ENCODE measurements at places on chromosomes 4 and X.

GRCh38 chrX:9362363-9362928 is 102.4 kb upstream of the TBL1X start:
- DNase-seq, result no peak

- DNase-seq, result no peak
Measured at GRCh38 chrX:86103061-86103460, 45.2 kb upstream of the DACH2 start.

DNA sequence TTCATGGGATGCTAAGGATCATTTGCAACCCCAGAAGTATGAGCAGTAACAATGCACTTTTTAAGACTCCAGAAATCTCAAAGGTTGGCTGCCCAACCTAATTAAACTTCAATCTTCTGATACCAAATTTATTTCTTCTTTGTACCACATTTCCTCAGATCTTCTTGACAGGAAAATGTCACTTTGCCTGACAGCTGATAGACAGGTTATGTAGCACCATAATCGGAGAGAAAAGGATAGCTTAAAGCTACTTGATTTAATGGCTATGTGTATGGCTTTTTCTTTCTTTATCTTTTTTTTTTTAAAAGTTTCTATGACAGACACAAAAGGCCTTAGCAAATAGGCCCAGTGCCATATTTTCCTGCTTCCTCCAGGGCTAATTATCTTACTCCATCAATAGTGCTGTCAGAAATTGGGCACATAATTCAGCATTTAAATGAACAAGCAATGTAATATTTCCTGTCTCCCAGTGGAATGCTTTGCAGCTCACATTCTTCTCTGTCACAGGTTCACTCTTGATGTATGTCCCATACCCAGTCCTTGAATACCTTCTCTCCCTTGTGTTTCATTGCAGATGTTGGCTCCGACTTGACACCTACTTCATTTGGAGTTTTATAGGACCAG is 795.7 kb downstream of the ADGRL3 start:
- DNase-seq, result no peak

GRCh38 chr4:120447774-120448173 is 381.1 kb upstream of the MAD2L1 start:
- no peak for DNase-seq

- DNase-seq, result peak; percentile 10
Measured at GRCh38 chr4:8336412-8337075, 67.0 kb downstream of the HTRA3 start.

- no peak for DNase-seq
Measured at GRCh38 chr4:182748949-182749348, 168.2 kb downstream of the DCTD start.
